Stimulated activated CD4-positive, alpha-beta T cell treated with anti-CD3 and anti-CD28 coated beads, Interleukin-12 subunit alpha, Interleukin-12 subunit beta, amount 100 ng/mL, for 24 hours (primary cell): ENCODE measurements at places on chromosomes 2 and 18.

- no peak for DNase-seq
Measured at GRCh38 chr2:179050755-179051154, 818 bp upstream of the CCDC141 start.

GRCh38 chr2:121837591-121837990 lies 82.1 kb downstream of the TSN start:
- DNase-seq = no peak

DNA sequence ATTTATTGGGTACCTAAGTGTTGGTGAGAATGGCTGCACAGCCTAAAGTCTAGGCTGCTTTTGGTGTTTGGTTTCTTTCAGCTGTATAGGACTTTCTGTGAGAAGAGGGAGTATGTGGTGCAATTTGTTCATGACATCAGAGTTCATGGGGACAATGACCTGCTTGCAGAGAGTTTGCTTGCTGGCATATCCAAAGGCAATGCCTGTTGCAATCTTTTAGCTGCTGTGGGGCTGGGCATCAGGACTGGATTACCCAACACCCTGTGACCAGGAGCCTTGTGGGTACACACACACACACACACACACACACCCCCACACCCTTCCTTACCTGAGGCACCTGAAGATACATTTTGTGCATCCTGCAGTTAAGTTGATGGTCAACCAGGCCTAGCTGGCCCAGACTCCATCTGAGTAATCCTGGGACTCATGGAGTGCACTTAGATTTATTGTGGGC lies 68.4 kb downstream of the LIPG start:
- DNase-seq = no peak

DNA sequence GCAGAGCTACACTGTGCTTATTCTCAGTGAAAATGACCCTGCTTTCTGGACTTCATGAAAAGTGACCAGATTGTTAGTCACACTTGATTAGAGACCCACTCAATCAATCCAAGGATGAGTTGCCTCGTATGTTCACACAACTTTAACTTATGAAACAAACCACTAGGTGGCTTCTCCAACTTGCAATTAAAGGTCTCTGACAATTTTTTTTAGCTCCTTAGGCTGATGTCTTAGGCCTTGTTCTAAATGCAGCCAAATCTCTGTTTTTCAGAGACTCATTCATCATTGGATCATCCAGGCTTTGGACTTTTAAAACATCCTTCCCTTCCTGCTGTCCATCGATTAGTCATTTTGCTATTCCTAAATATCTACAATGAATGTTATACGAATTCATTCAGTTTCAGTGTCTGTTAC lies 63.4 kb downstream of the MREG start:
- DNase-seq = no peak

GRCh38 chr18:51614967-51615571 lies 417.6 kb upstream of the MEX3C start:
- no peak for DNase-seq

DNA sequence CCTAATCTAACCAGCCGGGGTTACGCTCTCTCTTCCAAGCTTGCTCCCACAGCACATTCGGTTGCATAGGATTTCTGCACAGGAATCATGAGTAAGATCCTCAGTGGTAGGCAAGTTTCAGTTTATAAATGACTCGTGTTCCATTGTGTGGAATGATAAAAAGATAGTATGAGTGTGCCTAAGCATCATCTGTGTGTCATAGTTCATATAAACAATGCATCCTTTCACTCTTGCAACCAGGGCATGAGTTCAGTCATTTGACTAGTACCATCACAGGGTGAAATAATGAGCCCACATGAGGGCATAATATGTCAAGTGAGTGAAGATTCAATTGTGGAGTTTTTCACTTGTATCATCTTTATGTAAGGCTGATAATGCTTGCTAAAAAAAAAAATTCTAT lies 417.1 kb upstream of the CDH2 start:
- no peak for DNase-seq

DNA sequence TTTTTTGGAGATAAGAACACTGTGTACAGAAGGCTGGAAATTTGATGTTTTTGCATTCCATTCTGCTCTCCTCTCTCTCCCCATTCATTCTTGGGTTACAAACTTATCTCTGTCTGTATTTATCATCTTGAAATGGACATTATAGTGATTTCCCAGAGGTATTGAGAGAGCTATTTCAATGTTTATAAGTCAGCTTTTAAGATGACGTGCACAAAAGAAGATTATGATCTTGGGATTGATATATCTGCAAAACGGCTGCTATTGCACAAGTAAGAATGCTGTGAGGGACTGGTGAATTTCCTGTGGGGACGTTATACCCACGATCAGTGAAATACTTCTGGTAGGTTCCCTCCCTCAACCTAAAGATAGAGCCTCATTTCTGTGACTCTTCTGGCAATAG lies 61.0 kb upstream of the DTNA start:
- DNase-seq = no peak

DNA sequence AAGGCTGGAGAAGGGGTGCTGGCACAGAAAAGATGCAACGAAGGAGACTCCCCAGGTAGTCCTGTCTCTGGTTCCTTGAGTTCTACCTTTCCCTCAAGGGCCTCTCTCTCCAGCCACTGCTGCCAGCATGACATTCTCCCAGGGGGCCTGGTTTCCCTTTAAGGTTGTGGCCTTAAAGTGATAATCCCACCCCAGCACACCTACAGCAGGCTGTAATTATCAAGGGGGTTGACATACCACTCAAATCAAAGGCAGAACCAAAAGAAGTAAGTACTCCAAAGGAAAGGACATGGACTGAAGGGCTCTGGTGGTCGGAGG lies 127.4 kb upstream of the MSH6 start:
- no peak for DNase-seq

DNA sequence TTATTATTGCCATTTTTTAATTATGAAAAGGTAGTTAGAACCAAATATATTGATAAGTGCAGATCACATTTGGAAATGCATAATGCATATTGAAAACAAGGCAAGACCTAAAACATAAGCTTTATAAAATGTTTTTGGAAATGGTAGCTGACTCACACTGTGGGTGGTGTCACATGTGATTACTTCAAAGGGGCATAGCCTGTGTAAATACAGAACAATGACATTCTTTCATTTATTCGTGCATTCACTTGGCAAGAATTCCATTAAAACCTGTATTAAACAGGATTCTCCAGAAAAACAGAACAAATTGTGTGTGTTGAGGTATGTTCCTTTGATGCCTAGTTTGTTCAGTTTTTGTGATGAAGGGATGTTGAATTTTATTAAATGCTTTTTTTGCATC lies 427.3 kb upstream of the ST6GAL2 start:
- no peak for DNase-seq

- no peak for DNase-seq
Measured at GRCh38 chr2:224875841-224876240, 159.7 kb upstream of the CCDC195 start.
